Left colon (tissue), 2 donors: ENCODE measurements at places on chromosomes 1 and 21. TPM values are rescaled to one million over a fixed set of nuclear protein-coding genes. Genes with fewer than 3 reads are reported as not detected.

Gene RCSD1
- 5.5 TPM for total RNA-seq

- no peak for DNase-seq
Observed at GRCh38 chr1:80646053-80646452, 1154.7 kb upstream of the ADGRL2 start.

DNA sequence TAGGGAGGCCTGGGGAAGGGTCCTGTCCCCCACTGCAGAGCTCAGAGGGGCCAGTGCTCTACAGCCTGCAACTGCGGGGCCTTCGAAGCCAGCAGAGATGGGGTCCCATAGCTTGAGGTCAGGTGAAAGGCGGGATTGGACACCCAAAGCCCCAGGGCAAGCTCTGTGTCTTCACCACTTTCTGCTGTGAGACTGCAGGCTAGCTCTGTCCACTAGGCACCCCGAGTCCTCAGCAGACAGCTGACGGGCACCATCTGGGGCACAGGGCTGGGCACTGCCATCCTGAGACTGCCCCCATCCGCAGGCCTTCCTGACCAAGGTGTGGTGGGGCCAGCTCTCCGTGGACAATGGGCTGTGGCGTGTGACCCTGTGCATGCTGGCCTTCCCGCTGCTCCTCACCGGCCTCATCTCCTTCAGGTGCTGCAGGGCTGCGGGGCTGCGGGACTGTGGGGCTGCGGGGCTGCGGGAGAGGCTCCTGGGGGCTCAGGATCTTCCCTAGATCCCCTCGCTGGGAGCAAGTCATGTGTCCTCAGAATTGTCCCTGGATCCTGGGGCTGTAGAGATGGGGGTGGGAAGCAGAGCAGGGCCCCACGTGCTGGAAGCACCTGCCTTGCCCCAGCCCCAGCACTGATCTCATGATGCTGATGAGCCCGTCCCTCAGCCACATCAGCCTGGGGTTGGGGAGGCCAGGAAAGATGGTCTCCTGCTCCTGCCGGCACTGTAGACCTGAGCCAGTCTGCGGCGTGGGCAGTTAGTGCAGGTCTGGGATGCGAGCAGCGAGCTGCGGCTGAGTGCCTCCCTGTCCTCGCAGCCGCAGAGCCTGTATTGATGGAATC lies 46.8 kb downstream of the TRPM2 start:
- no peak for DNase-seq

- no peak for DNase-seq
Observed at GRCh38 chr1:68057050-68057449, 6.6 kb upstream of the DIRAS3 start.

GRCh38 chr1:206658264-206658980 lies 23.1 kb downstream of the DYRK3 start:
- DNase-seq: no peak
